Right cardiac atrium (tissue), 5 donors: ENCODE measurements at places on chromosomes 16 and 17.

DNA sequence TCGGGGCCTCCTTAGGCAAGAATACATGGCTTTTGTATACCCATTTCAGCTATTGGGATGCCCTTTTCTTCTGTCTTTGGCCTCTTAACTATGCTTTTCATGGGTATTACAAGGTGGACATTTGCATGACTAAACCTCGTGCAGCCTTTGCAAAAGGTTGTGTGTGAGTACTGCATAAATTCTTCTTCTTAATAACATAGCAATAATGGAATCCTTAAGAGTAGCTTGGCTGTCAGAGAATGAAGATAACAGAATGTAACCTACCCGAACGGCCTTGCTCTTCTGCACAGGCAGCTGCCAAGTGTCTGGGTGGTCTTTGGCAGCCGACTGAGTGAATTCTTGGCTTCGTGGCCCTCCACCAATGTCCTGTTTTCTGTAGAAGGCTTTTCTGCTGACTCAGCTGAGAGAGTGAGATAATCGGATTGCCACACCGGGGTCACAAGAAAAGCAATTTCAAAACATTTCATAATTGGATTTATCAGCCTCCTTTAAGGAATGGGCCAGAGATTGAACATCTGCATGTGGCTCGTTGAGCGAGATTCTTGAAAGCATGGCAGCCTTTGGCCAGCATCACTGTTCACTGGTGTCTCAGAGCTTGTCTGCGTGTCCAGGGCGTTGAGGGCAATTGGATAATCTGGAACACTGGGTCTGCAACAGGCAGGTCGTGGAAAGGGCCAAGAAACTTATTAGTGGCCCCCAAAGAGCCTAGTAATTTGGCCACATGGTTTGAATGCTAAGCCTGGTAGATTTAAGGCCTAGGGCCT is 13.4 kb downstream of the IRF8 start:
- DNase-seq, result peak; percentile 71

- DNase-seq, result no peak
Observed at GRCh38 chr17:19569785-19570543, 36.3 kb downstream of the SLC47A1 start.

GRCh38 chr17:28357901-28358197 is 522 bp upstream of the POLDIP2 start:
- no peak for DNase-seq

- no peak for DNase-seq
Observed at GRCh38 chr16:84616515-84616914, 1.4 kb downstream of the COTL1 start.

DNA sequence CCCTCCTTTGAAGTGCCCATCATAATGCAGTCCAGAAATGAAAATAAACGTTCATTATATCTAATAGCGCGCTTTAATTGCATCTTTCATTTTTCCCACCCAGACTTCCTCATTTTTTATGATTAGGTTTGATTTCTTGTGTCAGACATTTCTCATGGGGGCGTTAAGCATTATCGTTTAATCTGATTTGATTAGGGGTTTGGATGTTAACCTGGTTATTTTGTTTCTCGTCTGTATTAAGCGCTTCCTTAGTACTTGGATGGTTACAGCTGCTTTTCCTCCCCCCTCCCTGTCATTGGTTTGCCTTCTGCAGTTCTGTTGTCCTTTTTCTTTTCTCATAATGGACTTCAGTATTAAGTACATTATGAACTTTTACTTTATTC is 540 bp downstream of the MFSD11 start:
- DNase-seq, result no peak

DNA sequence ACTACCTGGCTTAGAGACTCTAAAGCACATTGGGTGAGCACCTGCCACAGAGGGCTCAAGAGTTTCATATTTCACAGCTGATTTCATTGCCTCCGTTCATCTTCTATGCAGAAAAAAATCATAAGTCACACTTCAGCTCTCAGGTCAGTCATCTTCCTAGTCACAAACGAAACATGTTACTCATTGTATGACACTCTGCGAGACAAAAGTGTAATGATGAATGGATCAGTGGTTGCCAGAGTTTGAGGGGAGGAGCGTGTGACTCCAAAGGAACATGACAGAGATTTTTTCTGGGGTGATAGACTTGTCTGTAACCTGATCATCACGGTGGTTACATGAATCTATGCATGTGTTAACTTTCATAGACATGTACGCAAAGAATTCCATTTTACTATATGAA is 195.2 kb upstream of the CNTNAP4 start:
- DNase-seq, result no peak
